ENCODE measurements at places on chromosomes 7 and 10. TPM values are rescaled to one million over a fixed set of nuclear protein-coding genes. Genes with fewer than 3 reads are reported as not detected.

DNA sequence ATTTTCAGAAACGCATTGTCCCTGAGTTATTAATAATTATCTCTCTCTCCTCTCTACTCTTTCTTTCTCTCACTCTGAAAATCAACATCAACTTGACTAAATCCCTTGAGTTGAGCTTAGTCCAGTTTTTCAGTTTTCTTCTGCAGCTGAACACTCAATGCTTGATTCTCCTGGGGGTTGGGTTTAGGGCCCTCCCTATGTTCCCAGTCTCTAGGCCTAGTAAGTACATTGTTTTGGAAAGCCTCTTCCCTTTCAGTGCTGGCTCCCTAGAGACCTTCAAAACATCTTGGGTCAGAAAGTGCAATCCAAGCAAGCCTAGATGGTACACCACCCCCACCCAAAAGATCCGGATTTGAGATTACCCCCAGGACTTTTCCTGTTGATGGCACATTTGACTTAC, 488.5 kb downstream of the LRMDA start:
- DNase-seq: no peak

Gene TRIL
- 0.23 TPM for total RNA-seq

Gene OR9A2
- total RNA-seq: not detected

Gene PKD2L1
- total RNA-seq: 0.44 TPM

GRCh38 chr7:133830081-133830480, 297.1 kb upstream of the LRGUK start:
- DNase-seq: no peak
